ENCODE measurements at places on chromosomes 6 and 20. TPM values are rescaled to one million over a fixed set of nuclear protein-coding genes. Genes with fewer than 3 reads are reported as not detected.
A peak's percentile ranks its signal among the peaks of the same experiment; 100 is the strongest.

Gene SLC17A4
- total RNA-seq = not detected

Gene SLC22A1
- total RNA-seq = 1.1 TPM

Gene SMIM26
- 154 TPM for total RNA-seq

DNA sequence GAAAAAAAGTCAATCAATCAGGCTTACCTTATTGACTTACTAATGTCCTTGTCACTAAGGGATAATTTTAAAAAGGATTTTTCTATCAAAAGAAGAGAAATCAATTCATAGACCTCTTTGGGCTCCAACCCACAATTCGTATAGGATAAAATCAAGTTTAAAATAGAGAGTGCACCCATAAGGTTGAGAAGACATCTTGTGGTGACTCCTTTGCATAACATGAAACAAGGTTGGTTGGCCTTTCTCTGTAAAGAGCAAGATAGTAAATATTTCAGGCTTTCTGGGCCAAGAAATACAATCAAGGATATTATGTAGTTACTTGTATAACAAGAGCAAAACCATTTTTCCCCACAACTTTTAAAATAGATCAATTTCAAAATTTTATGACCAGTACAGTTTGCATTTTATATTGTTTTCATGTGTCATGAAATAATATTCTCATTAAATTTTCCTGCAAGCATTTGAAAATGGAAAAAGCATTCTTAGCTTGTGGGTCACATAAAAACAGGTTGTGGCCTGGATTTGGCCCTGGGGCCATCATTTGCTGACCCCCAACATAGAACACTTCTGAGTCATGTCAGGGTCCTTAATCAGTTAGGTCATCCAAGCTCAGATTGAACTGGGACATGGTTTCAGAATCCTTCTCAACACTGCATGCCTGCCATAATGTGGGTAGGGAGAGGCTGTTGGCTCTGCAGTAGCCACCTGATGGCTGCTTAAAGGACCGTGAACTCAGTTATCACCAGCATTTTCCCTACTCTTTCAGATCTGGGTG is 76.7 kb downstream of the MYB start:
- DNase-seq = no peak

GRCh38 chr6:86822747-86823146 is 114.6 kb upstream of the HTR1E start:
- DNase-seq = no peak

DNA sequence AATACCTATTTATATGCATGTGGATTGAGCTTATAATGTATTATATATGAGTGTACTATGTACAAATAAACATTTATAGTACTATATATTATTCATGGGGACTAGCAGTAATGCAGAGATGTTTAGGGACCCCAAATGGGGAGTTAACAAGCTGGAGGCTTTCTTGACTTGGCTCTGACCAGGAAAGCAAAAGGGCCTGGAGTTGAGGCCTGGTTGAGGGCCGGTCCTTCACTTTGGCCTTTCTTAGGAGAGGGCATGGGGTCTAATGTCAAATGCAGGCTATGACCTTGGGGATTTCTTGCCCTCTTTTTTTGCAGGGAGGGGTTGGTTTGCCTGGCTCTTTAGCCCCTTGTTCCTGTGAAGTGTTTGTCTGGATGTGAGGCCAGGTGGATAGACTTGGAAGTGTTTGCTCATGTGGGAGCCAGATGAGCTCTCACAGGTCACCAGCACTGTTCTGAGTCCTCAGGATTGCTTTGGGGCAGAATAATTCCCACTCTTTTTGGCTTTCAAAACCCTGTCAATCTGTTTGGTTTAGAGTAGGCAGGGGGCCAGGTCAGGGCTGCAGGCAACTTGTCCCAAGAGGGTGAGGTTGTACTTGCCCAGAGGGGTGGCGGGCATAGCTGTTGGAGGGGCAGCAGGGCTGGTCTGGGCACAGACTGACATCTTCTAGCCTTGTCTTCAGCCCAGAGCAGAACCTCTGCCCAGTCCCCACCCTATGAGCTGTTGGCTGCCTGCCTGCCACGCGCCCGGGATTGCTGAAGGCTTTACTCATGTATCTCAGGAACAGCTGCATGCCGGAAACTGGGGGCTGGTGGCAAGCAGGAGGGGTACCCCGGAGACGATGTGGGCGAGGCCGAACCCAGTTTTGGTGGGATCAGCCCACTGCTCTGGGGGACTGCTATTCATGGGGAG is 14.6 kb downstream of the TJAP1 start:
- peak; percentile 72 for DNase-seq

Gene EBF4
- not detected for total RNA-seq

Gene TTK
- 48.7 TPM for total RNA-seq

- no peak for DNase-seq
Observed at GRCh38 chr6:19325335-19325789, 511.8 kb upstream of the ID4 start.

Gene KCNQ5
- total RNA-seq = 6.9 TPM

GRCh38 chr6:106642476-106642875 is 13.1 kb downstream of the QRSL1 start:
- DNase-seq = no peak
